ENCODE measurements at places on chromosomes 11 and 22.

GRCh38 chr11:64789331-64790204, 11.2 kb upstream of the SF1 start:
- DNase-seq, result no peak

DNA sequence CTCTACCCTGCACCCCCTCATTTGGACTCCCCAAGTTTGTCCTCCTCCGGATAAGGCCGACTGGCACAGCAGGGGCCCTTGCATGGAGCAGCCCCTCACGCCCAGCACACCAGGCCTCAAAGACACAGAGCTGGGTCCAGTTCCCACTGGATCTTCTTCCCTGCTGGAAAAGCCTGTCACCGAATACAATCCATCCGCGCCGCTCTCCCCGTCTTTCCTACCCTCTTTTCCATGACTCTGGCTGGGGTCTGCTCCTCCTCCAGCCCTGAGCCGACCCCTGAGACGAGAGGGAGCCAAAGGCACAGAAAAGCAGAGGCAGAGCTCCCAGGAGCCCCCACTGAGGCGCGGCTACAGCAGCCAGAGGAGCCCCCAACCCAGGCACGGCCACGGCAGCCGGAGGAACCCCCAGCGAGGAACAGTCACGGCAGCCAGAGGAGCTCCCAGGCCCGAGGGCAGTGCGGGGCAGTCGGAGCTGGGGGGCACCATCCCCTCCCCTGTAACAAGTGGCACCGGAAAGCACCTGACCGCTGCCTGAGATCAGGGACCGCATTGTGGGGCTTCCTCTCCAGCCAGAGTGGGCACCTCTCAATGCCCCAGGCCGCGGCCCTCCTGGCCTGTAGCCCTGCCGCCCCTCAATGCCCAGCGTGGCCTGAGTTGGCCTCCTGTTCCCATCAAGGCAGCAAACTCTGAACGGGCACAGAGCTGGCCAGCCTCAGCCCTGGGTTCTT, 12.0 kb downstream of the ALG12 start:
- no peak for DNase-seq

DNA sequence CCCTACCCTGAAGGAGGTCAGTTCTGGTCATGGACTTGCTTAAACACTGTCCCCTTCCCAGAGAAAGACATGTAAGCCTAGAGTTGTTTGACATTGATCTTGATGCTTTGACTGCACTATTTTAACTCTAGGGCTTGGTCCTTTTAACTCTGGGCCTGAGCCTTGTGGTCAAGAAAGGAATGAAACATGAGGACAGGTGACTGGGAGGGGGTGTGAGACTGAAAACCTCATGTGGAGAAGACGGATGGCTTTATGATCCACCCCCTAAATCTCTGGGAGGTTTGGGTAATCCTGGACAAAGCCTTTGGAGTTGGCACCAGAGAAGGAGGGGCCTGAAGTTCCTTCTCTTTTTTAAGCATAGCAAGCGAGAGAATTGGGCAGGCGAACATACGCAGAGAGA, 17.5 kb downstream of the CHRDL2 start:
- no peak for DNase-seq

DNA sequence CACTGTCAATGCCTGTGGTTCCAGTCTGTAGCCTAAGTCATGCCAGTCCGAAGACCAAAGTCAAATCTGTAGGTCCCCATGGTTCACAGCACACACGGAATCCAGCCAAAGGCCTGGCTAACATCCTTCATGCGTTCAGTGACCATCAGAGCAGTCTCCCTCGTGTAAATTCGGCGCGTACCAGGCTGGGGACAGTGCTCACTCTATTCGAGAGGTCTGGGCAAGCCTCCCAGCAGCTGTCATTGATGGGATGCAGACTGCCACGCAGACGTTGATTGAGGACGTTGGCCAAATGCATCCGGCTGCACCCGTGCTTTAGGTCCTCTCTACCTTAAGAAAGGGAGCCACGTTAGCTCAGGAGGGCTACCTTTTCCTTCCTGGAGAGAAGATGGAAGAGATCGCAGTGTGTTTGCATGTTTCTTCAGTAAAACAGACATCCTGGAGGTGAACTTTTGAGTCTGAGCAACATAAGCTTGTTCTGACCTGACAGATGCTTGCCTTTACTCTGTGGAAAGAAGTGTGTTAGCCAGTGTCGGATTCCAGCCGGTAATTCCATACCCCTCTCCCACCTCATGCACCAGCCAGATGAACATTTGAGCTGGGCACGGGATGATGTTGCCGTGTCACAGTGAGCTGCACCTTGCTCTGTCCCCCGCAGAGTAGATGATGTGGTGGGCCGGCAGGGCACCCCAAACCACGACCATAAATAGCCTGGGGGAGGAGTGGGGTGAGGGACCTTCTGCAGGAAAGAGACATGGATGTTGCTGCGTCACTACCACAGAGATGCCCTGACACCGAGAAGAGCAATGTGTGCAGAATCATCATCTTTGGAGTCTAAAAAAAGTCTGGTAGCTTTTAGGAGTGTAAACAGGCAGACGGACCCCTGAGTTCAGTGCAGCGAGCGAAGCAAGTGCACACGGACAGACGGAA, 12.2 kb downstream of the CTTN start:
- DNase-seq, result no peak

- DNase-seq, result no peak
These were observed 809 bp downstream of the PDE2A start for GRCh38 chr11:72673284-72673942.

DNA sequence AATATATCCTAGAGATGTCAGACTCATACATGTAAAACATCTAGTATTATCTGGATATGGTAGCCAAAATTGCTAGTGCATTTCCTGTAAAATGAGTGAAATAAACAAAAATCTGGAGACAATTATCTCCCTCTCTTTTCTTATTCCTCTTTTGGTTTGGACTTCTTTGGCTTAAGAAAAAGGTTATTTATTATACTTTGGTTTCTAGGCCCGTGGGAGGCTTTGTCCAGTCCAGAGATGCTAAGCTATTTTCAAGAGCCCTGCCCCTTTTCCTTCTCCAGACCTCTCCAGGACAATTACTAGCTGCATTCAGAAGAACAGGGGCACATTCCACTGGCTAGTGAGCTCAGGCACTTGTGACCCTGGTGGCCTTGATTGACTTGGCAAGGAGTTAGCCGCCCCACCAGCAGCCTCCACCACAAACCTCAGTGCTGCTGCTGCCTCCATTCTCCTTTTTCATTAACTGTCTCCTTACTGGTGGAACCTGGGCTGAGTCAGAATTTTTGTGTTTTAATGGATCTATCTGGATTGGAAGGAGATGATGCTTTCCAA, 747.3 kb upstream of the TENM4 start:
- no peak for DNase-seq

DNA sequence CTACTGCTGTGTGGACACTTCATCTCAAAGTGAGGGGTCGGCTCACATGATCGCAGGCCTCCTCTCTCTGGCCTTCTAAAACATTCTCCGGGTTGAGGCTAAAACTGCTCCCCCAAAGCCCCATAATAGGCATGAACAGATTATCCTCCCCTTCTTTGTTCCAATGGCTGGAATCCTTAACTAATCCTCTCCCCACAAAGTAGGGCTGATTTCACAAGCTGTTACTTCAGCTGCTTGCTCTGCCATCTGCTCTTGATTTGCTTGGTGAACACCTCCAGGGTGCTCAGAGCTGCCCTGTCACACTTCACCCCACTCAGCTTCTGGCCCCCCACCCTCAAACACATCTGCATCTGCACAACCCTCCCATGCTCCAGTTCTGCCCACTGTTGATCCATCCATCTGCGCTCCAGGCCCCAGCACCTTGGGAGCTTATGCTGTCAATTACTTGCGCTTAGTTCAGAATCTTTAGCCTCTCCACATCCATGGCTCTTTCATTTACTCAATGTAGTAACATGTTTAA, 173.1 kb upstream of the API5 start:
- no peak for DNase-seq

DNA sequence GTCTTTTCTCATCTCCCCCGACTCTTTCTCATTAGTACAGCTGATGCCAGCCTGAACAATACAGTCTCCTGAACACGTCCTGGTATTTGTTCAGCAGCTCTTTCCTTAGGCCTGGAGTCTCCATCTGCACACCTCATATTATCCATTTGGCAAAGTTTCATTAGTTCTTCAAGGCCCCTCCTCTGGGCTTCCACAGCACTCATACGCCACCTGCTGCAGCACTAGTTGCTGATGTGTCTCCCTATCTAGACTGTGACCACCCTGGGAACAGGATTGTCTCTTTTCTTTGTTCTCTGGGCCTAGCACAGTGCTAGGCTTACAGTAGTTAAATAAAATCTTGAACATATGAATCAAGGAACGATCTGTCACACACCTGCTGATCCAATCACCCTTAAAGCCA, 17.2 kb downstream of the DCHS1 start:
- DNase-seq, result no peak
